ENCODE measurements at places on chromosomes 7 and 10.

- H3K4me1 ChIP-seq, result no peaks in the 10 kb centered on the region
- H3K27me3 ChIP-seq, result no peaks in the 10 kb centered on the region
- peak; percentile 46 for DNase-seq
- no peaks in the 10 kb centered on the region for H3K36me3 ChIP-seq
- H3K4me3 ChIP-seq, result no peak overlapping the region
- H3K27ac ChIP-seq, result no peak overlapping the region
Measured at GRCh38 chr7:95199779-95200558, 124.4 kb downstream of the PON1 start.

GRCh38 chr7:8125680-8126444 lies 136.1 kb downstream of the ICA1 start:
- peaks cover 39% of the 10 kb centered on the region for H3K36me3 ChIP-seq
- H3K4me3 ChIP-seq, result peak overlapping the region; percentile 1
- peaks cover 2% of the 10 kb centered on the region for H3K27me3 ChIP-seq
- peaks cover 5% of the 10 kb centered on the region for H3K4me1 ChIP-seq
- DNase-seq, result no peak

DNA sequence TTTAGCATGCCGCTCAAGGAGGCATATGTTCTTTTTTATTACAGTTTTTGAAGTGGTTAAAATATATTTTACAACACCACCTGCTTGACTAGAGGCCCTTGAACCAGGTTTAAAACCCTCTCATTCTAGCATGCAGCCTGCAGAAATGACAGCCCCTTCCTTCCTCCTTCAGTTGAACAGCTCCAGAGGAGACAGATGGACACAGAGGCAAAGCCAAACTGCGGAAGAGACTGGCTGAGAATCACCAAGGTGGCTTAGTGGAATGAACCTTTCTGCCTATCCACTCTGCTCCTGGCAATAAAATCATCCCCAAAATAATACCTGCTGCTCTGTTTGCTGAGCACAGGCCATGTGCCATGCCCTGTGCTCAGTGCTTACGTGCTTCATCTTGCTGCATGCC lies 23.9 kb upstream of the PLPP4 start:
- no peak overlapping the region for H3K27ac ChIP-seq
- DNase-seq, result no peak
- no peaks in the 10 kb centered on the region for H3K27me3 ChIP-seq
- no peak overlapping the region for H3K4me3 ChIP-seq
- no peaks in the 10 kb centered on the region for H3K4me1 ChIP-seq

DNA sequence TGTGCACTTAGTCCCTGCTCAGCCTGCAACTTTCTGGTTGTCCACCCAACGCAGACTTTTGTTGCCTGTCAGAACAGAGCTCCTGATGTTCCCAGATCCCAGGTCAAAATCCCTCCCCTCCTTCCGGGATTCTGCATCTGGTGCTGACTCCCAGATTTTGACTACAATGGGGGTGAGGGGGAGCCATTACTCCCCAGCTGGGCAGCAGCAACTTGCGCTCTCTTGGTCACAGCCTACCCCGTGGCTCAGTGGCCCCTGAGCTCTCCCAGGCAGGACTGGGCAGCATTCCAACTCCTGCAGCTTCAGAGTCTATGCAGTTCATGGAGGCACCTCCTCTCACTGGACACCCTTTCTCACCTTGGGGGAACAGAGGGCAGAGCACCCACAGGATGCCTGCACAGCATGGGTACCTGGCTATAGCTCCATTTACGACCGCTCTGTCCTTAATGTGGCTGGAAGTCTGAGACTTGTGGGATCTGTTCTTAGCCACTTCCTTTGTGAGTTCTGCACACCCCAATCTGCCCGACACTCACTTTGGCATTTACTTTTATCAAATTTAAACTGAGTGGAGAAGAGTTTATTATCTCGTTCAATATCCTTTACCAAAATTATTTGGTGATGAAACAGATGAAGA lies 545.5 kb upstream of the MGMT start:
- H3K27me3 ChIP-seq, result peaks cover 7% of the 10 kb centered on the region
- no peaks in the 10 kb centered on the region for H3K36me3 ChIP-seq

- no peak for DNase-seq
- no peak overlapping the region for H3K4me3 ChIP-seq
- H3K27ac ChIP-seq, result no peak overlapping the region
- no peaks in the 10 kb centered on the region for H3K36me3 ChIP-seq
- peaks cover 5% of the 10 kb centered on the region for H3K27me3 ChIP-seq
Measured at GRCh38 chr7:47638679-47639315, 56.9 kb upstream of the TNS3 start.

DNA sequence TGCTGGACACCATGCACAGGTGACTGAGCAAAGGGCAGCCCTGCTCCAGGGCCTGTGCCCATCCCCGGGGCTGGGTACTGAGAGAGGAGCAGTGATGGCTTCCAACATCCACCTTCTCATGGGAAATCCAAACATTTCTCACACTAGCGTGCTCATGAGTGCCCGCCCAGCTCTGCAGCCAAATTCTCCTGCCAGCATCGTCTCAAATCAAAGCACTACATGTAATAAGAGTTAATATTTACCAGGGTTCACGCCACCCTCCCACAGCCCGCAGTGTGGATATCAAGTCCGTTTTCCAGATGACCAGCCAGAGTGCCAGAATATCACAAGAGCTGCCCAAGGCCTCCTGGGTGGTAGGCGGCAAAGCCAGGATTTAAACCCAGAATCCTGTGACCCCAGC lies 12.1 kb downstream of the IL15RA start:
- no peak overlapping the region for H3K4me3 ChIP-seq
- H3K27ac ChIP-seq, result no peak overlapping the region
- peaks cover 6% of the 10 kb centered on the region for H3K4me1 ChIP-seq
- peaks cover 3% of the 10 kb centered on the region for H3K36me3 ChIP-seq
- no peak for DNase-seq

GRCh38 chr7:73539709-73540108 lies 17.6 kb upstream of the BAZ1B start:
- H3K4me3 ChIP-seq, result no peak overlapping the region
- H3K27me3 ChIP-seq, result peaks cover 7% of the 10 kb centered on the region
- H3K4me1 ChIP-seq, result peaks cover 4% of the 10 kb centered on the region

DNA sequence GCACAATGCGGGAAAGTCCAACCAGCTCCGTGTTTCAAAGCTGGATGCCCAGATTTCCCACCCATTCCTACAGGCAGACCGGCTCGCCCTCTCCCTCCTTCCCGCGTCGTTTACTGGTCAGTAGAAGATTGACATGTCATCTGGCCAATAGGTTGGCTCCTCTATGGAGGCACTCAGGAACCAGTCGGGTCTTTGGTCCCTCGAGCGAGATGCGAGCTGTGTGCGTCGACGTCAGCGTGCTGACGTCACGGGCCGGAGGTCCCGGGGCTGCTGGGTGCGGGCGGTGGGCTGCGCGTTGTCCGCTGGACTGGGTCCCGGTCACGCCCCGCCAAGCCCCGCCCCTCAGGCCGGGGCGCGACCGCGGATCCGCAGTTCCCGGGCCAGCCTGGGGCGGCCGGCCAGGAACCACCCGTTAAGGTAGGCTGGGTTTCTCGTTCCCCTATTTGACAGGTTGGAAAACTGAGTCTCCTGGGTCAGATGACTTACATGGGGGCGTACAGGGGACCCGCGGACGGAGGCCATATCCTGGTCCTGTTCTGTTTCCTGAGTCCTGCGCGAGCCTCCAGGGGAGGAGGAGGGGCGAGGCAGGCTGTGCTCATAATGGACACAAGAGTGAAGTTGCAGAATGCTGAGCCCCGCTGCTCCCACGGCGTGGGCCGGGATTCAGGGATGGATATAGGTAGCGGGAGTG lies at the start of gene STARD3NL:
STARD3NL (plus strand) TSS at position 242 of the 691 bp plus-strand sequence. CDS start 29,260 bp downstream, outside the sequence.
- H3K4me3 ChIP-seq, result peak within 1 kb of the TSS; percentile 98
- peaks cover 37% of the 10 kb centered on the region for H3K4me1 ChIP-seq
- peak within 1 kb of the TSS; percentile 98 for H3K27ac ChIP-seq
- peaks cover 2% of the 10 kb centered on the region for H3K36me3 ChIP-seq
- peaks cover 2% of the 10 kb centered on the region for H3K27me3 ChIP-seq

DNA sequence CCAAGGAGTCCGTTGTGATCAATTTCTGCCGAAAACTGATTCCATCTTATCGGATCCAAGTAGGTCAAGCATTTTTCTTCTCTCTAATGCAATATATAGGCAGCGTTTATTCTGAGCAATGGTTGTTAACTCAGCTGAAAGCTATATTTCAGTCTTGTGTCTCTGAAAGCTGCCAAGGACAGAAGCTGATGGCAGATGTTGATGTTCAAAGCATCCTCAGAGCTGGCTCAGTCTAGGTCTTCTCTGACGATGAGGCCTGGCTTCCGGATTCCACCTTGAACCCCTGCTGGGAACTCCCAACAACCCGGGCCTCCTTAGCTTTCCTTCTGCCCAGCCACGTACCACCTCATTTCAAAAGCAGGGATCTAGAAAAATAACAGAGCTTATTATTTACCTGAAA lies 863.6 kb downstream of the NRG3 start:
- peaks cover 2% of the 10 kb centered on the region for H3K27me3 ChIP-seq
- DNase-seq, result no peak
- H3K4me1 ChIP-seq, result peaks cover 1% of the 10 kb centered on the region
- no peak overlapping the region for H3K27ac ChIP-seq
- H3K36me3 ChIP-seq, result no peaks in the 10 kb centered on the region

GRCh38 chr7:157515342-157516041 lies 178.7 kb downstream of the DNAJB6 start:
- H3K27me3 ChIP-seq, result peaks cover 15% of the 10 kb centered on the region
- H3K4me1 ChIP-seq, result no peaks in the 10 kb centered on the region
- no peak for DNase-seq
- no peak overlapping the region for H3K27ac ChIP-seq

DNA sequence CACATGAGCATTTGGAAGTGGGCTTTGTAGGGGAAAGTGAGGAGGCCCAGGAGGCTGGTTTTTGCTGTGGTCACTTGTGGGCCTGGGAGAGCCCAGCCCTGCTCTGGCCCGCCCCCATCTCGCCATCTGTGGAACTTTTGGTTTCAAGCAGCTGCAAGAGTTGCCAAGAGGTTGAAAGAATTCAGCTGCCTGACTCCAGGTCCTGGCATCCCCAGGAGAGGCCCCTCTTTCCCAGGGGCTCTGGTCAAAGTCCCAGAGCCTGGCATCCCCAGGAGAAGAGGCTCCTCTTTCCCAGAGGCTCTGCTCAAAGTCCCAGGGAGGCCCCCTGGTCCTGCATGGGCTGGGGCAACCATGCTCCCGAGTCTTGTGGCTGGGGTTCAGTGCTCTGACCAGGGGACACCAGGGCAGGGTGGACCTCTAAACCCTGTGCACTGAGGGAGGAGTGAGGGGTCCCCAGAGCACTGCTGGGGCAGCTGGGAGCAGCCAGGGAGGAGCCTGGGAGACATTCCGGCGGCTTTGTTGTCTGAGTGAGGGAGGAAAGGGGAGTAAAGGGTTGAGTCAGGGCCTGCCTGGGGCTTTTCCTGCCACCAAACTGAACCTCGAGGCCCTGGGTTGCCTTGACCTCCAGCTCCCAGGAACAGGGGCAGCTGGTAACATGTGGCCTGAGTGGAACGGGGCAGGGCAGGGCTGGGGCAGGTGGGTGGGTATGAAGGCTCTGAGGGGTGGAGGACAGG lies 27.7 kb upstream of the CSGALNACT2 start:
- peaks cover 10% of the 10 kb centered on the region for H3K27me3 ChIP-seq
- H3K27ac ChIP-seq, result no peak overlapping the region
- no peak overlapping the region for H3K4me3 ChIP-seq
- no peak for DNase-seq
- H3K36me3 ChIP-seq, result no peaks in the 10 kb centered on the region
- H3K4me1 ChIP-seq, result no peaks in the 10 kb centered on the region

DNA sequence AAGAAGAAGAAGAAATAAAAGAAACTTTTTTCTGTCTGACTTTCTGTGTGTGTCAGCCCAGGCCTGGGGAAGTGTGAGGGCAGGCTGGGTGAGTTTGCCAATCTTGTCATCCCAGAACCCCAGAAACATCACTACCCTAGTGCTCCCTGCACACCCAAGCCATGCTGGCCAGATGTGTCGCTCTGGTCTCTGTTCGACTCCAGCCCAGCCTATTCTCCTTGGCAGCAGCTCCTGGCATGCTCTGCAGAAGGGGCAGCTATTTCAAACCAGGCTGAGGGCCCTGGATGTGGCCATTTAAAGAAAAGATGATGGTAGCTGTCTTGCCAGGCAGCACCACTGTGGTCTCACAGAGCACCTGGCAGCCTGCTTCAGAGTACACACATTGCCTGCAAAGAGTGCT lies 334.1 kb downstream of the RPS24 start:
- DNase-seq, result no peak
- no peaks in the 10 kb centered on the region for H3K36me3 ChIP-seq
- H3K4me1 ChIP-seq, result peaks cover 13% of the 10 kb centered on the region
- H3K4me3 ChIP-seq, result no peak overlapping the region

GRCh38 chr7:26547156-26547555 lies 255.5 kb downstream of the SNX10 start:
- no peak for DNase-seq
- no peaks in the 10 kb centered on the region for H3K27me3 ChIP-seq
- H3K4me1 ChIP-seq, result peaks cover 16% of the 10 kb centered on the region
- no peak overlapping the region for H3K27ac ChIP-seq
- H3K4me3 ChIP-seq, result no peak overlapping the region

DNA sequence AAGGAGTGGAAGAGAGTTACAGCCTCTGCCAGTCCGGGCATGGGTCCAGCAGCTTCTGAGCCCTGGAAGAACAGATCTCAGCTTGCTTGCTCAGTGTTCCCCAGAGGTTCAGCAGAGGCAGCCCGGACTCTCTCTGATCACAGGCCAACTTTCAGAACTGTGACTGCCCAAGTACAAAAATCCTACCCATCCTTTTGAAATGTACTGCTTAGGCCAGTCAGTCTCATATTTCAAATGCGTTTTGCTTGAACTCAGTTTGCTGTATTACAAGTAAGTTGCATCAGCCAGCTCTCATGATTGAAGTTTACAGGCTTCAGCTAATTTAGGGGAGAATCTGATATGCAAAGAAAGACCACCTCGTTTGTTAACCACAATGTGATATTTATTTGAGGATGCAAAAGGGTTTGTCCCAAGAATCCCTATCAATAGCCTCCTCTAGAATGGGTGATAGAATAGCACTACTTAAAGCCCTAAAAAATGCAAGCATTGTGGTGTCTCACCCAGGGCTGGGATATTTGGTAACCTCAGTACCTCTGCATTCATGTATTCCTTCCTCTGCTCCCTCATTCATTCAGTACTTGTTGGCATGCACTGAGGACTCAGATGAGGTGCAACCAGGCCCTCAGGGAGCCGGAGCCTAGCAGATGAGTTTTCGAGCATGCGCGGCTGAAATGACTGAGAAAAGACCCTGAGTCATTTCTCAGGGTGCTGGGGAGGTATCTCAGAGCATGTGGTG lies 7.0 kb downstream of the AIMP2 start:
- no peak overlapping the region for H3K4me3 ChIP-seq
- no peak for DNase-seq
- no peaks in the 10 kb centered on the region for H3K27me3 ChIP-seq
- H3K27ac ChIP-seq, result no peak overlapping the region
- H3K36me3 ChIP-seq, result peaks cover 16% of the 10 kb centered on the region

DNA sequence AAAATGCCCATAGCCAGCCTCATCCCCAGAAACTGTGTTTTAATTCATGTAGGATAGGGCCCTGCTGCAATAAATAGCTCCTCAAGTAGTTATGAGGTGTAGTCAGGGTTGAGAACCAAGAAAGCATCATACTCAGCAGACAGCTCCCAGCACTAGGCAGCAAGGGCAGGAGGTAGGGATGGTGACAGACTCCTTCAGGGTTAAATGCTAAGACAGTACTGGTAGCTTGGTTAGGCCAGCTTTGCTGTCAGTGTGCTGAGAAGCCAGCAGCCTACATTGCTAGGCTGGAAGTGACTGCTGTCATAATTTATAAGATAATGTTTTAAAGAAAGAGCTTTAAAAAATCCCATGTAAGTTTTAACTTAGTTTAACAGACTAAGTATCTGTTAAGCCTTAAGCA lies 113.9 kb upstream of the IMMP2L start:
- H3K4me3 ChIP-seq, result no peak overlapping the region
- no peak for DNase-seq
- no peak overlapping the region for H3K27ac ChIP-seq
- H3K27me3 ChIP-seq, result no peaks in the 10 kb centered on the region
- no peaks in the 10 kb centered on the region for H3K4me1 ChIP-seq
- H3K36me3 ChIP-seq, result no peaks in the 10 kb centered on the region

- no peak overlapping the region for H3K4me3 ChIP-seq
- H3K36me3 ChIP-seq, result peaks cover 7% of the 10 kb centered on the region
- no peaks in the 10 kb centered on the region for H3K4me1 ChIP-seq
- DNase-seq, result no peak
Measured at GRCh38 chr10:92153-92552, 43.1 kb upstream of the TUBB8 start.

Data from endothelial cell (in vitro differentiated cells).